Natural killer cell treated with Interleukin-12 subunit alpha and Interleukin-12 subunit beta and Interleukin-15 and Interleukin-18, amount 100 ng/mL, for 72 hours (primary cell): ENCODE measurements at places on chromosomes 2 and 18. TPM values are rescaled to one million over a fixed set of nuclear protein-coding genes. Genes with fewer than 3 reads are reported as not detected.

Gene RPIA
- 44.6 TPM for total RNA-seq

Gene RELCH
- total RNA-seq: 56.3 TPM

Gene IL36B
- total RNA-seq: not detected

Gene DNER
- total RNA-seq: not detected

Gene FOXD4L1
- total RNA-seq: 0.17 TPM

Gene UGT1A5
- total RNA-seq: not detected

Gene C18orf63
- not detected for total RNA-seq

Gene CYRIA
- total RNA-seq: 5.1 TPM

Gene FSIP2
- 0.14 TPM for total RNA-seq

DNA sequence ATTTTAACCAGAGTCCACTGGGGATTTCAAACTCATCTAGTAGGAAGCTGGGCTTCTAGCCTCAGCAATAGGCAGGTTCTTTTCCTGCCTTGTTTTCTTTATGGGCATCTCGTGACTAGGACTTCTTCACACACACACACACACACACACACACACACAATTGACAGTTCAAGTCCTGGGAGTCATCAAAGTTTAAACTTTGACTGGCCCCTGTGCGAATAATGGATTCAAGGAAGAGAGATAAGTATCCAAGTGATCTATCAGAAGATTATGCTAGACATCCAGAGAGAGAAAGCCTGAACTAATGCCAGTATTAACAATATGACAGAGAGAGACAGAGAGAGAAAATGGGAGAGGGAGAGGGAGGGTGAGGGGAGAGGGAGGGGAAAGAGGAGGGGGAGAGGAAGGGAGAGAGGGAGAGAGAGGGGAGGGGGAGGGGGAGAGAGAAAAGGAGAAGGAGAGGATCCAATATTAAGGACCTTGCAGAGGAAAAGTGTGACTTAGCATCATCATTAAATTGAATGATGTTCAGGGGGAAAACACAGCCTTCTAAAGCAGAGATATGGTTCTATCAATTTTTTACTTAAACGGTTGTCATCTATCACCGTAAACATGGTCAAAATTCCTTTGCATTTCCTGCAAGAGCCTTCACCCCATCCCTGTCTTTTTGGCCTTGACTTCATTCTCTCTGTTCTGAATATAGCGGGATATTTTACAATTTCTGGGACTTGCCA lies 327.6 kb upstream of the ZEB2 start:
- no peak for DNase-seq

DNA sequence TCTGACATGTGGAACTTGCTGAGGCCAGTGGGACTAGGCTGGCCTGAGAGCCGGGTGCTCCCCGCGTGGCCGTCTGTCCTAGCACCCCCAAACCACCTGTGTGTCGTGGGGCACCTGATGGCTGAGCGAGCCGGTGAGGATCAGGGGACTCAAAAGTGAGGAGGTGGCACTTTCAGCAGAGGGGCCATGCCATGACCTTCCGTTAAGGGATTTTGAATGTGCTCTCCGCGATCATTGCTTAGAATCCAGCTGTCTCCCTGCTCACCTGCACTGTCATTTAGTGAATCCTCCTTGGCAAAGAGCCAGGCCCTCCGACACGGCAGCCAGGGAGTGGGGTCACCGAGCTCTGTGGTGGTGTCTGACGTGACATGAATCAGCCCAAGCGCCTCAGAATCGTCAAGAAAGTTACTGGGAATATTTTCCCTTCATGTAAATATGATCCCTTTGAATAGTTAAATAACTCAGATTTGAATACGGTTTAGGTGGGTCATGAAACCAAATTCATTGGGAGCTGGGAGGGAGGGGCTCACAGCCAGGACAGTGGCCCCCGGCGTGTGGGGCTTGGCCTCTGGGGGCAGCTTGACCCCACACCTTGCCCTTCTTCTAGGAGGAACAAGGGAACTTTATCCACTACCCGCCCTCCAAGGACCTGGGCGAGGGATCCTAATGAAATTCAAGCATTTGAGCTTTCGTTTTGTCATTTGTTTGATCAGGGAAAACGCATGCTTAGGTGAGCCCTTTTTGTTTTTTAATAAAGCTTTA lies 9.5 kb downstream of the NFATC1 start:
- DNase-seq: peak; percentile 49

DNA sequence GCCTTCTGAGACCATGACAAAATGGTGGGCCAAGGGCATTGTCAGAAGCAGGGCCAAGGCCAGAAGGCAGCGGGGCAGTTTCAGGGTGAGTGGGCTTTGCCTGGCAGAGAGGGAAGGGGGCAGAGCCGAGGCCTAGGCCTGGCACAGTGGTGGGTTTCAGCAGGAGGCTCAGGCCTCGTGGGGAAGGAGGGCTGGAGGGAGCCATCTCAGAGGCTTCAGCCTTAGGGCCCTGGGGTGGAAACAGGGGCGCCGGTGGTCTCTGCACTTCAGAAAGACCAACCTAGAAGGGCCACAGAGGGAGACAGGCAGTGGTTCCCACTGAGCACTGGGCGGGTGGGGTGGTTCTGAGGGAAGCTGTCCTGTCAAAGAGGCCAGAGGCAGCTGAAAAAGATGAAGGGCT lies 58.0 kb upstream of the SMAD7 start:
- peak; percentile 49 for DNase-seq

- DNase-seq: no peak
These were observed 33.3 kb downstream of the STRADB start for GRCh38 chr2:201484805-201485204.

DNA sequence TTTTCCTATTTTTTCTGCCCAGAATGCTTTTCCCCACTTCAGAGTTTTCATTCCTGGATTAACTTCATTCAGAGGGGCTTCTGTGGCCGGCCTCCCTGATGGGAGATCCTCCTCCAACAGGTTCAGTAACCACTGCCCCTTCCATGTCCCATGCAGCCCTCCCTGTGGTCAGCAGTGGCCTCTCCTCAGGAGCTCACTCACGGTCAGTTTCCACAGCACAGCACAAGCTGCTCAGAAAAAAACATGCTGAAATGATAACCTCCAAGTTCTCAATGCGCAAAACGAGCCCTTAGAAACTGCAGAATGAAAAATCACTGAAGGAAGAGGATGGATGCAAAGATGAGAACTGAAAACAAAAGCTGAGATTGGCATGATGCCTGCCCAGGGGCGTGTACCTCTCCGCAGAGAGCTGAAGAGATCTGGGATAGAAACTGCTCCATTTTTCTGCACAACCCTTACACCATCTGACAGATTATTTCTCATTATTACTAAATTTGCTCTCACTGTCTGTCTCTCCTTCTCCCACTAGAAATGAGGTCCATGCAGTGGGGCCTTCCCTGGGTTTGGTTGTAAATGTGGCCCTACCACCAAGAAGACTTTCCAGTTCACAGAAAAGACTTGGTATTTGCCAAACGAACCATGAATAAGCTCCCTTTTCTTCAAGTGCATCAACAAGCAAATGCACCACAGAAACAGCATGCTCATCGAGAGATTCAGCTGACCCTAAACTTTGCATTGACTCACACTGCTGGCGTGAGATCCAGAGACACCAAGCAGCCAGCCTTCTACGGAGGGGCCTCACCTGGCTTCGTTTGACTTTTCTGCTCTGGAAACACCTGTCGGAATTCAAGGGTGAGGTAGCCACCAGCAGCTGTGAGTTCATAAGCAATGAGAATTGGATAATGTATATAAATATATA lies 51.5 kb downstream of the TMEM18 start:
- DNase-seq: no peak

DNA sequence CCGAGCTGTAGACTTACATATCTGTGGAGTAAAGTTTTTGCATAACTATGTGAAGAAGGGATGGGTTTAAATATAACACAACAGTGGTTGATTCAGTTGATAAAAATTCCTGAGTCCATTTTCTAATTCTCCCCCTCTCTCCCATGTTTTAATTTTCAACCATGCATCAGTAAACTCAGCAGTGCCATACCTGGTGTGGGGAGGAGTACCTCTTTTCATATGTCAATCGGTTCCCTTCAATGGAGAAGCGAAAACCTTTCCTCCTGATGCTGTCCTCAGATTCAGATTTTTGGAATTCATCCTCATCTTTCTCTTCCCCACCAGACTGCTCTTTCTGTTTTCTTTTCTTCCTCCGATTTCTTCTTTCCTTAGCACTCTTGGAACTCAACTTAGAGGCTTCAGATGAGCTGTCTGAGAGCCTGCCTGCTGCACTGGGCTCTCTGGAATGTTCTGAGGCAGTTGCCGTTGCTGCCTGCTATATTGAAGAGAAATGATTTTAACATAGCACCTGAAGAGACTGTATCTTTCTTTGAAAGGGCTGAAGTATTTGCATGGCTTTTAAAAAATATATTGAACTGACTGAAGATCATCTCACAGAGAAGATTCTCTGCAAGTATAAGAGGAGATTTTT lies 82.9 kb downstream of the SCN1A start:
- DNase-seq: no peak

DNA sequence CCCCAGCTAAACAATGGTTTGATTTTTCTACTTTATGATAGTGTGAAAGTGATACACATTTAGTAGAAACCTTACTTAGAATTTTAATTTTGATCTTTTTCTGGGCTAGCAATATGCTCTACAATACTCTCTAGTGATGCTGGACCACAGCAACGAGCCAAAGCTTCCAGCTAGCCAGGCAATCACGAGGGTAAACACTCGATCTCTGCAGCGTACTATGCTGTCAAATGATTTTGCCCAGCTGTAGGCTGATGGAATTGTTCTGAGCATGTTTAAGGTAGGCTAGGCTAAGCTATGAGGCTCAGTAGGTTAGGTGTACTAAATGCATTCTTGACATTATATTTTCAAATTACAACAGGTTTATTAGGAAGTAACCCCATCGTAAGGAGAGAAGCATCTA lies 207.5 kb downstream of the LRRTM4 start:
- no peak for DNase-seq

DNA sequence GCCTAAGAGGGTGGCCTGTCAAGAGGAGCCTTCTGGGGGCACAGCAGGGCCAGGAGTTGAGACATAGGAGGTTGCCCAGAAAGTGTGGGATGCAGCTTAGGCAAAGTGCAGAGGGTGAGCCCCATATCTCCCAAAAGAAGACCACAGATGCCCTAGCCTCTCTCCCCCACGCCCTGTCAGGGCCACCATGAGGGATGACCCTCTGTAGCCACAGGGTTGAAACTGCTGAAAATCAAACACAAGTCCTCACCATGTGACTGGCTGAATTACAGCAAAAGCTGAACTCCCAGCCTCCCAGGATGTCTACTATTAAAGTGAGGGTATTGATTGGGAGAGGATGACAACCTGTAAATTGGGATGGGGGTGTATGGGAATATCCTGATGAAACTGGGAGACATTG lies 37.4 kb upstream of the ARHGEF4 start:
- DNase-seq: no peak

- no peak for DNase-seq
These were observed 51.9 kb downstream of the SETBP1 start for GRCh38 chr18:44732599-44732998.

DNA sequence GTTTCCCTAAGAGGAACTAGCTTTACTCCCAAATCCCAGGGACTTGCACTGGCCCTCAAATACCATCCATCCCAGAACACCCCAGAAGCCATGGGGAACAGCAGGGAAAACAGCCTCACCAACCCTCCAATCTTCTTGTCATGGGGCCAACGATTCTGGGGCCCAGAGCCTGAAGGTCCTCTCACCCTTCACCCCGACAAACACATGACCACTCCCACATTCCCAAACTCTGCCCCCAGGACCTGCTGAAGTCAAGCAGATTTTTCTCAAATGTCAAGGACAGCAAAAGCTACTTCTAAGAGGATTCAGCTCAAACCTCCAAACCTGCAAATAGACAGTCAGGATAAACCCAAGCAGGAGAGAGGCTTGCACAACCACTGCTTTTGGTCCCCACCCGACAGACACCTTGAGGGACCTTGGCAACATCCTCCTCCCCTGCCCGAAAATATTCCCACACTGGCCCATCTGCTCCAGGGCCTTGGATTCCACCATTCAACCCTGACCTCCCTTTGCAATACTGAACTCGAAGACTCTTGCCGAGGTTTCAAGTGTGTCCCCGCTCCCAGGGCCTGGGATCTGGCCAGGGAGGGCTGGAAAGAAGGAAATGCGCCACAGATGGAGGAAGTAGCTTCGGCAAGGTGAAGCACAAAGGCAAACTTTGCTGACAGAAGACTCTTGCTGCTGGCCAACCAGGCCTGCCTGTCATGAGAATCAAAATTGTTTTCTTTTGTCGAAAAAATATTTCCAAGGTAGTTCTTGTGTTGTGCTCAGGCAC lies 143.3 kb downstream of the ZFP36L2 start:
- no peak for DNase-seq

DNA sequence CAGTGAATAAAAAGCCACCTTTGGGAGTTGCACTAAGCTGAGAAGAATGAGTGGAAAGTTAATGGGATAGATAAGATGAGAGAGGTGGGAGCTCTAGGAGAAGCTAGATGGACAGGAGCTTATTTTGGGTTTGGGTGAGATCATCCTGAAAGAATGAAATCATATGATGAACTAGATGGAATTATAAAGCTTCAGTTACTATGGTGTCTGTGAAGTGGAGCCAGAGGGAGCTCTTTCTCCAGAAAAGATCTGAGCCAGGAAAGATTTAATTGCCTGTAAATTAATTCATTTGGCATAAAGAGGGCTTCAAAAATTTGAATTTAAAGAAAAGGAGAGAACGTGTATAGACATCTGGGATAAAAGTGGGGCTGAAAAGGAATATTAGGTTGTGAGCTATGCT lies 10.3 kb downstream of the DNAH6 start:
- no peak for DNase-seq

GRCh38 chr2:31992934-31993333 lies 17.9 kb downstream of the MEMO1 start:
- no peak for DNase-seq

- no peak for DNase-seq
These were observed 296.6 kb upstream of the RGPD4 start for GRCh38 chr2:107530046-107530445.

DNA sequence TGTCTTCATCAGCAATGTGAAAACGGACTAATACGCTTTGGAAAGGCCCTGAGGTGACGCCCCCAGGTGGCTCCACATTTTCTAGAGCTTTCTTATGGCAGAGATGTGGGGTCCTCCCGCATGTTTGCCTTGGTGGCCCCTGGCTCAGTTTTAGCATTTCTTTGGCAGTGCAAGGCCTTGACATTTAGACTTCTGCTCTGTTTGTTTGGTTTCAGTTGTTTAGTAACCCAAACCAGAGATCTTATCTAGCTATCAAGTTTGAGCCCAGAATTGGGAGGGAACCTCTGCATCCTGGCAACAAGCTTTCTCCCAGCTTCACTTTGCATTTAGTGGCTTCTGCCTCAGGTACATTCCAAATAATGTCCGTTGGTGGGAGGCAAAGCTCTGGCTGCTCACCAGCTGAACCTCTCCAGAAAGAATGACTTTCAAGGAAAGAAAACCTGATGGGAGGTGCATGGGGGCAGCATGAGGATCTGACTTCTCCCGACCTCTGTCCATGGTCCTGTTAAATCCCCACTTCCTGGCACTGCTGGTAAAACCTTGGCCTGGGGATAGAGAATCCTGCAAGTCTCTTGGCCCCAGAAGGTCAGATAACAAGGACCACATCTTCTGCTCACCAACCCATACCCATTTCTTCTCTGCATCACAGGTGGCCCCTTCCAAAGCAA lies 12.0 kb upstream of the MBP start:
- no peak for DNase-seq
